COR-L47 (cell line): ENCODE measurements at places on chromosomes 4 and X.

DNA sequence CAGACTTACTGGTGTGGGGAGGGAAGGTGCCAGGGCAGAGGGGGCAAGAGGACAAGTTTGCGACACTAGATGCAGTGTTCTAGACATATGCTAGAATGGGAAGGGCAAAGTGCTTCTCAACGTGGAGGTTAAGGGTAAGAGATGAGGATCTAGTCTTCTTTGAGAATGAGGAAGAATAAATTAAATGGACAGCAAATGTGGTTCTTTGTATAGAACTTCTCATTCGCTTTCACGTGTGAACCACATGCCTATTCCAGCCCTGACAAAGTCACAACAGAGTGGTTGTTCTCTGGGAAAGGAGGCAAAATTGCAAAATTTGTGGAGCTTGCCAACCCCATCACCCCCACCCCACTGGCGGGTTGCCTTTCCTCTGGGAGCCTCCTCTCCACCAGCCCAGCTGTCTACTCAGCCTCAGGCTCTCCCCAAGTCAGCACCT lies 1.5 kb upstream of the ANXA5 start:
- no peak for DNase-seq

GRCh38 chr4:16124232-16124631 lies 40.4 kb upstream of the PROM1 start:
- peak; percentile 75 for DNase-seq

DNA sequence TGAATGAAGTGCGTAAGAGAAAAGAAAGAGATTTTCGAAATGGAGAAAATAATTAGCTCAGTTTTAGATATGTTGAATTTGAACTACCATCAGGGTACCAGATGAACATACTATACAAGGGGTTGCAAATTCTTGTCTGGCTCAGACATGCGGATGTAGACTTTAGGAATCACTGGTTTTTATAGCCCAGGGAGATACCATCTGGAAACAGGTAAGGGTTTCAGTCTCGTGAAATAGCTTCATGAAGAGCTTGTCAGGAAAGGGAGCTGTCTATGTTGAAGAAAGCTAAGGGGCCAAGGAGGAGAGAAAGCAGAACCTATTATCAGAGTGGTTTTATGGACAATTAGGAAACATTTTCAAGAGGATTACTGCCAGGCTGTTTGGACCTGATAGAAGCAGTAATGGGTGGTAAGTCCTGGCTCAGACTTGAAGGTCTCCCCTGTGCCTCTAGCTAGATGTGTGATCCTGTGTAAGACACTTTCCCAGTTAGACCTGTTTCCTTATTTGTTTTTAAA lies 6.7 kb downstream of the RAB9A start:
- DNase-seq = no peak

- DNase-seq = no peak
These were observed 124.3 kb downstream of the RAB28 start for GRCh38 chr4:13359809-13360208.

GRCh38 chrX:10728806-10729389 lies 108.5 kb upstream of the MID1 start:
- no peak for DNase-seq

DNA sequence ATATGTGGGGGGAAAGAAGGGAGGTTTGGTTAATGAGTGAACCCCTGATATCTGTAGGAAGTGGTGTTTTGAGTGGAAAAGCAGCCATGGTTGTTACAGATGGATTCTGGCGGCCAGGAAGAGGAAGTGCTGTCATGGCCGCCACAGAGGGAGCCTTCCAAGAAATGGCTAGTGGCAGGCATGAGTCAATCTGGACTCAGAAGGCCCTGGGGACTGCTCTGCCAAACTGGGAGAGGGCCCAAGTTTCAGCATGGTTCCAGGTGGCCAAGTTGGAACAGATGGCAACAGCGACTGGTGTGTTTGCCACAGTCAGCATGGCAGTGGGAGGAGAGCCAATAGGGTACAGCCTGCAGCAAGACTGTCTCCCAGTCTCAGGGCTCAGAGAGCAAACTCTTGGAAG lies 32.5 kb downstream of the ETDB start:
- no peak for DNase-seq

DNA sequence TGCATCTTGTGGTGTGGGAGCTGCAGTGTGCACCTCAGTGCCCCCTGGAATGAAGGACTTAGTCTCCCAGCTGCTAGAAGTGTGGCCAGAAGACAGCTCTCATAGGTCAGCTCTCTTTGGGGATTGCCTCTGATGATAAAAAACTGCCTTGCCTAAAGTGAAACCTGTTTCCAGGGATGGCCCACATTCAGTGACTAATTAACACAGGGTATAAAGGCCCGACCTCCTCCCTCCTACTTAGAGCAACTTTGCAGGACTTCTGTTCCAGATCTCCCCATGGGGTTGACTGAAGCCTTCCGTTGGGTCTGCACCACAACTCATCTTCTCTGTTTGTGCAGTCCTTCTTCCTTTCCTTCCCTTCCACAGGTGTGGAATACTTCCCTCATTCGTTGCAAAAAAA lies 53.2 kb downstream of the SPINK2 start:
- no peak for DNase-seq

DNA sequence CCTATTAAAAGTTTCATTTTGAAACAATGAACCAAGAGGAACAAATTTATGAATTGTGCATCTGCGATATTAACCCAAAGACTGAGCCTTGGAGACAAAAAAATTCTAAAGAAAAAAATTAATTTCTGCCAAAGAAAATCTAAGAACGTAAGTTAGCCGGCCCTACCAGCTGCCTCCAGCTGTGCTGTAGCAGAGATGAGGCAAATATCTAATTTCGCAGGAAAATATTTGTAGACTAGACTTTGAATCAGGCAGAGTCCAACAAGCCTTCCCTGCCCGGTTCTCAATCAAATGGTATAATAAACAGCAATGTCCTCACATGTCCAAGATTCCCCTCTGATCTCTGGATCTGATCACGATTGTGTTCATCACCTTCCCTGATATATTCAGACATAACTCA lies 21.2 kb upstream of the SMIM20 start:
- no peak for DNase-seq

- no peak for DNase-seq
These were observed 46.0 kb upstream of the TMEM184C start for GRCh38 chr4:147571036-147571770.

DNA sequence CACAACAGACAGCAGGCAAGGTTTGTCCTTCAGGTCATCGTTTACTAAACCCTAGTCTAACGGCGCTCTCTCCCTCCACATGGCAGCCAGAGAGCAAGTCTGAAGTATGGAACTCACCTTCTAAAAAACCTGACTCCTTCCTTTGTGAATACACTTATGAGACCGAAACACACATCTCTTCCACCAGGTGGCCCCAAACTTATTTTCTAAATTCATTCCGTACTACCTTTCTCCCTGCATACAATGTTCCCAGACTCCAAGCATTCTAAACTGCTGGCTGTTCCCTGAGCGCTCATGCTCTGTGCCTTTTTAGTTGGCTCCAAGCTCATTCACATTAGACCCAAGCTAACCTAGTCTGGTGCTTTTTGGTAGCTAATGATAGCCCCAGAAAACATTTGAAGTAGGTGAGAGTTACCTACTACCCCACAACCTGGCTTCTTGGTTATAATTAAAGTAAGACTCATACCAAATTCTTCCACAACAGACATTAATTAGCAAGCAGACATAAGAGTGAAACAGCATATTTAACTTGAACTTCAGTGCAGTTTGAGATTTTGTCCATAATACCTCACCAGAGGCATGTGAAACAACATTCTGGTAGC lies 67.6 kb upstream of the DCLK2 start:
- peak; percentile 74 for DNase-seq

DNA sequence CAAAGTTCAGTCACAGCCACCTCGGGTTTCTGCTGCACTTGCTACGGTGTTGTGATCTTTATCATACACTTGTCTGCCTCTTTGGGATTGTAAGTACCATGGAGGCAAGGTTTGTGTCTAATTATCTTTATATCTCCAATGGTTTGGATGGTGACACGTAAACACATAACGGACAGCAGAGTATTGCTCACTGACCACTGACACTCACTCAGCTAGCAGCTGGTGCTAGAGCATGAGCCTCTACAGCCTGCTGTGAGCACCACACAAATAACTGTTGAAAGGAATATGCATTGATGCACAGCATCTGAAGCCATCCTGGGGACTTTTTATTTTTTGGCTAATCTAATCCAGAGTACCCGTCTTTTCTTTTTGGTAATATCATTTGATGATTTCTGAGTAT lies 156.0 kb downstream of the DCLK2 start:
- DNase-seq = no peak

DNA sequence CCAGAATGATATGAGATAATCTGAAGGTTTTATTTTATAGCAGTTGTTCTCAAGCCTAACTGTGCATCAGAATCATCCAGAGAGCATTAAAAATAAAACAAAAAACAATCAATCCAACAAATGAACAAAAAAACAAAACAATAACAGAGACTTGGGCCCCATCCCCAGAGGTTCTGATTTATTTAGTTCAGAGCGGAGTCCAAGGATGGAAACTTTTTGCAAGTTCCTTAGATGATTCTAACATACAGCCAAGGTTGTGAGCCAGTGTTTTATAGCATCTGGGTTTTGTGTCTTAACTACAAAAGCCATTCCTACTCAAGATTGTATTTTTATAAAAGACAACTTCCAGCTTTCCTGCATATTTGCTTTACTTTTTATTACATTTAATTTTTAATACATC lies 59.4 kb upstream of the GRPR start:
- no peak for DNase-seq
